ENCODE measurements at places on chromosomes 11 and 22. TPM values are rescaled to one million over a fixed set of nuclear protein-coding genes. Genes with fewer than 3 reads are reported as not detected.

- DNase-seq, result no peak
These were observed 5.1 kb upstream of the TALDO1 start for GRCh38 chr11:742156-742546.

DNA sequence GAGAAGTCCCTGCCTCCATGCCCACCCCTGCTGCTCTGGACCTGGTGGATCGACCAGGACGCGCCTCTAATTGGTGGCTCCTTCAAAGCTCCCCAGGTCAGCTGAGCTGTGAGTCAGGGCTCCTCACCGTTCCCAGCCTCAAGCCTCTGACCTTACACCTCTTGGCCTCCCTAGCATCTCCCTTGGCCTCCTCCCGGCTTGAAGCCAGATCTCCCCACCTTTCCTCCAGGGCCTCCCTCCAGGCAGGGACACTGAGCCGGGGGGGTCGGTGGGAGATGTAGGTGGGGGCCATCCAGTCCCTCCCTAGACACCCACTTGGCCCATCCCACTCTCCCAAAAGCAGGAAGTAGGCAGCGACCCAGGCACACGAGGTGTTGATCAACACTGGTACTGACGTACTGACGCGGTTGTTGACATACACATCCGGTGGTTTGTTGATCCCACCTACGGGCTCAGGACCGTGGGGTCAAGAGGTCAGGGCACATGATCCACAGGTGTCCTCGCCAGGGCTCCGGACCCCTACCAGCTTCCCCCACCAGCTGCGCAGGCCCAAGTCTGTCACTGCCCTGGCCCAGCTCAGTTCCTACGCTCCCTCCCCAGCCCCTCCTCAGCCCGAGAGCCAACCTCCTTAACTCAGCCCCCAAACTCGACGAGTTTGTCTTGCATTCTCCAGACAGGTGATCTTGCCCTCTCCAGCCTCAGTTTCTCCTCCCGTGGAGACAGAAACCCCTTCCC lies 802 bp downstream of the ATG2A start:
- no peak for DNase-seq

GRCh38 chr11:113159988-113160807 lies 154.2 kb upstream of the TTC12 start:
- no peak for DNase-seq

DNA sequence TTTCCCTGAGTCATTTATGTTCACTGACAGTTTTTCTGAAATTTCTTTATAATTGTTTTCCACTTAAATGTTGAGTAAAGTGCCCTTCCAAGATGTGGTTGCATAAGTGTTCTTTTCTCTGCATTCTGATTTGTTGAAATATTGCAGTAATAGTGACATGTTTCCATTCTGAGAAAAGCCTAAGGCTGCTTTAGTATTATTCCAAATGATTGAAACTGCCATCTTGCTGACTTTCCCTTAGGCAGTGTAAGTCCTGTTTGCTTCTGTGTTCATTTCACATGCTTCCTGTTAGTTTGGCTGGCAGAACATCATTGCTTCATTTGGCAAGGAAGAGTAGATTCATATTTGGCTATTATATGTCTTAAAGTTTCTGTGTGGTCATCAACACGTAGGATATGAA lies 146.5 kb downstream of the ELP4 start:
- DNase-seq, result no peak

Gene MYBPC3
- total RNA-seq, result not detected

Gene TEAD1
- total RNA-seq, result 0.14 TPM

Gene SESN3
- total RNA-seq, result 26.9 TPM

Gene OR52N4
- 0.41 TPM for total RNA-seq

Gene FAM227A
- total RNA-seq, result 1.2 TPM

Gene KRTAP5-1
- total RNA-seq, result not detected
